ENCODE measurements at places on chromosomes 4 and X.

DNA sequence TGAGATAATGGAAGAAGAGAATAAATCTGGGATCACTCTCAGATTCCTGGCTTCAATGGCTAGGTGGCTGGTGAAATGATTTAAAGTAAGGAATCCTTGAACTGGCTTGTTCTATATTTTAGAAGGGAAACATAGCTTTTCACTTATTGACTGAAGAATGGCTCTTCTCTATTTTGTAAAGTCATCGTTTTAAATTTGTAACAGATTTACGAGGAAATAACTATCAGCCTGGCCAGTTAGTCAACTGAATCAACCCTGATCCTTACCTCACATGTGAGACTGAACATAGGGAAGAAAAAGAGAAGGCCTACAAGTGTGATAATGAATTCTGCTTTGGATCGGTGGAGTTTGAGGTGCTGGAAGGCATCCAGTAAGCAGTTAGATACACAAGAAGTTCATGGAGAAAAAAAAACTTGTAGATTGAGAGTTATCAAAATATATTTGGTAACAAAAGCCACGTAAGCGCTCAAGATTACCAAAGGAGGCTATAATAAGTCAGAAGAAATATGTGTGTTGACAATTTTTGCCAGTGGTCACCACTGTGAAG is 12.0 kb downstream of the AREG start:
- DNase-seq = no peak

- DNase-seq = peak; percentile 13
These were observed 3.0 kb downstream of the ATP11C start for GRCh38 chrX:139929876-139930275.

DNA sequence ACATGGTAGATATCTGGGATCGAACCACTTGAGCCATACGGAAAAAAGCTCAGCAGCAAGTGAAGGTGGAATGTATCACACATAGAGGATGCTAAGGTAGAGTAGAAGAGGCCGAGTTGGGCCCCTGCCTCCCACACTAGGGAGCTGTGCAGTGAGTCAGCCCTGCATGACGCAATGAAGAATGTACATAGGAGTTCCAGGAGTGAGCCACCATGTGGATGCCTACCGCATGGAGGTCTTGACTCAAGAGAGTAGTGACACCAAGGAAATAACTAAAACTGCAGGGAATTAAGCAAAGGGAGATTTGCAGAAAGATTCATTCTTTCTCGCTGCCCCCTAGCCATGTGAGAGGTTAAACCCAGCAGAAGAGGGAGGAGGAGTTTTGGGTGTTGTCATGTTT is 389.6 kb upstream of the IGFBP7 start:
- no peak for DNase-seq

- DNase-seq = no peak
These were observed 792.9 kb upstream of the HTR2C start for GRCh38 chrX:113790987-113791386.

- no peak for DNase-seq
These were observed 205.9 kb downstream of the RAPGEF2 start for GRCh38 chr4:159308566-159309340.

DNA sequence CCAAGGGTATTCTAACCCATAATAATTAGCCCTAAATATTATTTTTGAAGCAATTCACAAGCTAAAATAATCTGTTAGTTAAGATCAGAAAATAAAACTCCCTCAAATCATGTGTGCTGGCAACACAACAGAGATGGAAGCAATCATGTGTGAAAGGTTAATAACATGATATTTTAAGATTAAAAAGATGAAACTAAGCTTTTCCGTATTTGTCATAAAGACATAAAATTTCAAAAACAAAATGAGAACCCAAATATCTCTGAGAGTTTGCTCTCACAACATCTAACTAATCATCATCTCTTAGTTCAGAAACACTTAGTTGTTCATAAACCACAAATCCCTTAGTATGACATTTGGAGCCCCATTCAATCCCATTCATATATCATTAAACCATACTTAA is 749.1 kb downstream of the CCSER1 start:
- no peak for DNase-seq

DNA sequence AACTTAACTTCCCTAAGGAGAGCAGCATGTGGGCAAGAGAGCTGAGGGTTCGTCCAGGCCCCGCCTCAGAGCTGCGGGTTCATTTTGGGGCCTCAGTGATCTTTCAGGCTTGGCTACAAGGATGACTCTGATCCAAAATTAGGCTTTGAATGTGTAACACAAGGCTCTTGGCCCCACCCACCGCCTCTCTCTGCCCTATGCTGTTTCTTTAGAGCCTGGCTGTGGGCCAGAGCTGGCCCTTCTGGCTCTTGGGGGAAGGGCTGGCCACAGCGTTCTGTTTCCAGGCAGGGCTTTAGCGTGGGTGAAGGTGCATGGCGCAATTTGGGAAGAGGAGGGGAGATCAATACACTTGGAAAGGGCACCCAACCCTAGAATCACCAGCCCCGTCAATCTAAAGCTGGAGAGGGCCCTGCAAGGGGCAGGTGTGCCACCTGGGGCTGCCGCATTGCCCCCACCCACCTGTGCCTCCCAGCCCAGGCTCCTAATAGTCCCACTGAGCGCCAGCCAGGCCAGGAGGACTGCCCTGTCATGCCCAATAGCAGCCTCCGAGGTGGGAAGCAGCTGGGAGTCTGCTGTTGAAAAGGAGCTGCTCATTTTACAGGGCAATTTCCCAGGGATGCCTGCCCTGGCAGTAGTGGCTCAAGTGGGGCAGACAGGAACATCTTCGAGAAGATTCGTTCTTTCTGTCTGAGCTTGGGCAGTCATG is 84.5 kb upstream of the MAML3 start:
- no peak for DNase-seq

DNA sequence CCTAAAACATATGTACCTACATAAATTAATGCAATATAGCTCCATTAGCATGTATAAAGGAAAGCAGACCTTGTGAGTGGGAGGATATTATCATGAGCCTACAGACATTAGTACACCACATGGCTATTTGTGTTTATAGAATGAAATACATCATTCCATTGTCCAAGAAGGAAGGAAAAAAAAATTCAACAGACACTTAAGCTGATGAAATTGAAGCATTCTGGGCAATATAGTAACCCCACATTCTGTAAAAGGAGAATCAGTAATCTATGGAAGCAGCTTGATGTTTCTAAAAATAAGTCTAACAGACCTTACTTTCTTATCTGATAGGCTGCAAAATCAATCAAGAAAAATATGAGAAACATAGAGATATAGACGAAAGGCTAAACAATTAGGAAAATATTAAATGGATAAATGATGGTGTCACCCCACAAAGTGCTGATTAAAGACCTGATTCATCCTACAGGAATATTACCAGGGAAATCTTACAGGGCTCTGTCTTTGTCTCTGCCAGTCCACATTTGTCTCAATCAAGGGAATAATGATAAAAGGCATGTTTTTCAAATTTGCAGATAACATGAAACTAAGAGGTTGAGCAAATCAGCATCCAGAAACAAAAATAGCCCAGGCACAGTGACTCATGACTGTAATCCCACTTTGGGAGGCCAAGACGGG is 76.8 kb downstream of the COMMD8 start:
- no peak for DNase-seq

GRCh38 chr4:626201-627091 is 1.1 kb downstream of the PDE6B start:
- no peak for DNase-seq

DNA sequence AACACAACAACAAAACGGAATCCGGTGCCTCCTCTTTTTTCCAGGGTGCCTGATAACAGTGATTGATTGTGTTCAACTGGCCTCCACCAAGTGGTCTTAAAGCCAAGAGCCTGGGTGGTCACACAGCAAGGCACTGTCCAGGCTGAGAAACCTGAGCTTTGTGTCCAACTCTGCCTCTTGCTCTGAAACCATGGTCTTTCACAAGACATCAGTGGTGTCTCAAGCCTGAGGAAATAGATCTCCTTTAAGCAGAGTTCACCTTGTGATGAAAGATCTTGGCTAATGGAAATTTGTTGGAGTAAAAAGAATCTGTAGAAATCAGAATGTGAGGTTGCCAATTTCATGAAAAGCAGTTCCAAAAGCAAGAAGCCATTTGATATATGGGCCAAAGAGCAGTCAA is 47.3 kb upstream of the ACSL1 start:
- no peak for DNase-seq

All from activated CD4-positive, alpha-beta T cell treated with anti-CD3 and anti-CD28 coated beads, Interleukin-2, Interleukin-6, amounts not matched to agents 100 ng/mL and 50 ng/mL, durations not matched to agents 16 hours and 8 hours (primary cell).